ENCODE measurements at places on chromosomes 16 and 17.

DNA sequence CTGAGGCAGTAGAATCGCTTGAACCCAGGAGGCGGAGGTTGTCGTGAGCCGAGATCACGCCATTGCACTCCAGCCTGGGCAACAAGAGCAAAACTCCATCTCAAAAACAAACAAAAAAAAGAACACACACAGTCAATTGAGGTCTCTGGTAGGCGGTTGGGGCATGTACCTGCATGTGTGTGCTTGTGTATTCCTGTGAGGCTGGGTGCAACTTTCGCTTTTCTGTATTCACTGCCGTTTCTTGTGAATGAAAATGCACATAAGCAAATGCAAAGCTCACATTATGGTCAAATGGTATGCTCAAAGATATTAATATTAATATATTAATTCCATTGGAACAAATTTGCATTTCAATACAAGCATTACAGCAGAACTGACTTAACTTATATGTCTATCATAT lies 20.9 kb downstream of the HS3ST3A1 start:
- no peak for DNase-seq

DNA sequence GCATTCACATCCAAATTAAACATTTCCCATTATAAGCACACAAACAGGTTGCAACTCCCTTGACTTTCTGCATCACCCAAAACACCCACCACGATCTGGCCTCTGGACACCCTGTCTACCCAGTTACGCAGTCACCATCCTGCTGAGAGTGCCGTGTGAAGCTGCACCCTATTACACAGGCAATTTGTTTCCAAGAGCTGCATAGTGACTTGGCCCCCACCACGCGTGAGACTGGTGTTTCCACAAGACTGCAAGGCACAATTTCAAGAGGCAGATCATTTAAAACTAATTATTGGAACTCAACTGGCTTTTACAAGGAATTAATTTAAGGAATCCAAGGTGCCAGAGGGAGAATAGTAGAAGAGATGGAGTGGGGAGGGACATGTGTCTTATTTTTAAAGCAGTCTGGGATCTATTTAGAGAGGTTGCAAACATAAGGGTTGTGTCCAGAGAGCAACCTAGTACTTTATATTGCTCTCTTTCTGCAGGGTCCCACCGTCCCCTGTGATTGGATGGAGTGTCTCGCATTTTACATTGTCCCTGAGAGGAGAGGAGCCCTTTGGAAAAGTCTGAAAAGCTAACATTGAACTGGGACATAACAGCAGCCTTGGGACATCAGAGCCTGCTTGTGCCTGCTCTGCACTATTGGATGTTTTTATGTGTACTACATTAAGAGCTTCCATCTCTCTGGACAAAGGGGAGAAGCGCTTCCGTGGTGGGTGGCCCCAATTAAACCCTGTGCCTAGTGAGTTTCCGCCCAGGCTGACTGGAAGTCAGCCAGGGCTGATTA lies 8.7 kb upstream of the ADAMTS18 start:
- DNase-seq, result no peak

GRCh38 chr17:17104494-17104893 lies 62.2 kb downstream of the MPRIP start:
- no peak for DNase-seq

DNA sequence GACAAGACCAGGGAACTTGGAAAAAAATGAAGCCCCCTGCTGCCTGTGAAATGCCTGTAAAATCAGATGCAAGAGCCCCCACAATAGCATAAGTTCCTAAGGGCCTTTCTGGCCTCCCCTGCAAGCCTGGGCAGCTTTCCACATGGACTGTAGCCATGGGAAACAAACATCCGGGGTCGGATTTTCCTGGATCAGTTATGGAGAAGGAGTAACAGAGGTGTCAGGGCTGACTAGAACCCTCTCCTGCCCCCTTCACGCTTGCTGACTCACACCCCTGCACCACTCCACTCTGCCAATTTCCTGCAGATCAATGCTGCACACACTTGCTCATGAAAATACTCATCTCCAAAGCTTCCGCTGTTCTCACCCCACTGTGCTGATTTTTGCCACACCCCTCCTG lies 258.6 kb downstream of the CBLN1 start:
- peak; percentile 39 for DNase-seq

- DNase-seq, result no peak
These were observed 18.1 kb upstream of the LCMT1 start for GRCh38 chr16:25093208-25094061.

GRCh38 chr16:9300252-9300651 lies 208.8 kb downstream of the HAPSTR1 start:
- no peak for DNase-seq

DNA sequence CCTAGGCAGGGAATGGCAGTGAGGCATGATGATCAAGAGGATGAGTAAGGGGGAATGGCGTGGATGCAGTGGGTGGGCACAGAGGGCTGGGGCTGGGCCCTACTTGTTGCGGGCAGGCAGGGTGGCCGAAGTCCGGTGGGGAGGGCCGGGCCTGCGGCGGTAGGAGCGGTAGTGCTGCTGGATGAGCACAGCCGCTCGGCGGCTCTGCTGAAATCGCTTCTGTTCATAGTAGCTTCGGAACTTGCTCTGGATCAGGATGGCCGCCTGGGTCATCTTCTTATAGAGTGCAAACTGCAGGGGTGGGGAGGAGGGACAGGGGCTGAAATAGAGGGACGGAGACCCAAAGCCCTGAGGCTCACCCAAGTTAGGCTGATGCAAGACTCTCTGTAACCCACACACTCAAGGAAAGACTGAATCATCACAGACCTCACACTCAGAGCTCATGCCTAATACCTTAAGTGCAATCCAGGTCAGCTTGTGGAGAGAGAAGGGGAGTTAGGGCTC lies 1.5 kb upstream of the SPAG7 start:
- peak; percentile 95 for DNase-seq

- DNase-seq, result no peak
These were observed 142.3 kb downstream of the RGS9 start for GRCh38 chr17:65279456-65279855.

DNA sequence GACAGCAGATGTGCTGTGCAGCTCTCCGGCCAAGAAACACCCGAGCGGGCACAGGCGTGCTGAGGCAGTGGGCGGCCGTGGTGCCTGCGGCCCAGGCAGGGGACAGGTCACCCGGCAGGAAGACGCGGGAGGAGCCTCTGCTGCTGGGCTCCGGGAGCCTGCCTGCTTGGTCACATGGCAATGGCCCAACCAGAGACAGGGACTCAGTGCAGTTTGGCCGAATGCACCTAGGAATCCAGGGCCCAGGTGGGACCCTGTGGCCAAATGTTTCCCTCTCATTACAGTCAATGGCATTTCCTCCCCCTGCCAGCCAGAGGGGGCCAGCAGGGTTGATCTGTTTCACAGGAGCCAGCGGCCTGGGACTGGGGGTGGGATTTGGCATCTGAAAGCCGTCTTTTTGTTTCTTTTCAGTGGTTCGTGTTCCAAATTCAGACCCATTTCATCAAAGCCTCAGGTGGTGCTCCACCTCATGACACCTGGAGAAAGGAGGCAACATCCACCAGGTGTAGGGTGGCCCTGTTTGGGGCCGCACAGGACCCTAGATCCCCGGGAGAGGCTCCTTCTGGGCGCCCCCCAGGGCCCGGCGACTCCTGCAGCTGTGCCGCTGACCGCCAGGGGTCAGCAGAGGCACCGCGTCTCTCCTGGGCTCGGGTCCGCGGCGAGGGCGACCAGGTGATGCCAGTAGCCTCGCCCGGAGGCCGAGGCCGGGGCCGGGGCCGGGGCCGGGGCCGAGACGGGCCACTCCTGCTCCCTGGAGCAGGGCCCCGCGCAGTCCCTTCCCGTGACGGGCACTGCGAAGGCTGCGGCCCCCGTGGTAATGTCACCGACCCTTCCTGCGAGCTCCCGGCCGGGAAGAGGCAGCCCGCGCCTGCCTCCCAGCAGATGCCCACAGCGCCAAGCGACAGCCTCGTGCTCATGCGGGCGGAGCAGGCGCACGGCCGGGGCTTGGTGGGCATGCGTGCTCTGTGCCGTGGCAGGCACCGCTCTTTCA lies 118.5 kb downstream of the C16orf78 start:
- DNase-seq, result no peak

- no peak for DNase-seq
These were observed 51.2 kb upstream of the TOB1 start for GRCh38 chr17:50917418-50917743.

DNA sequence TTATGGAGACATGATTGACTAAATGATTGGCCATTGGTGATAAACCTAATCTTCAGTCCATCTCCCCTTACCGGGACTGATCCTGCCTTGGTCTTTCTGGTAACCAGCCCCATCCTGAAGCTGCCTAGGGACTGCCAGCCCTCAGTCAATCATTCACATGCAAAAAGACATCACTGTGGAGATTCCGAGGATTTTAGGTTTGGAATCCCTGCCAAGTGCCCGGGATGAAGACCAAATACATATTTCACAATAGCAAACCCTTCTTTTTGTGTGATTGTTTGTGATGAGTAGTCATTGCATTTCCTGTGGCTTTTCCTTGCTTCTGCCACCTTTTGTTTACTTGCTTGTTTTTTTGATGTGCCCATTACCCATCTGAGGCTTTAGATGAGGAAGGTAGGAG lies 44.0 kb downstream of the EPN2 start:
- DNase-seq, result no peak

- no peak for DNase-seq
These were observed 47.3 kb downstream of the MIS12 start for GRCh38 chr17:5533486-5534315.

- DNase-seq, result no peak
These were observed 171.0 kb downstream of the ZFHX3 start for GRCh38 chr16:72876981-72877373.

DNA sequence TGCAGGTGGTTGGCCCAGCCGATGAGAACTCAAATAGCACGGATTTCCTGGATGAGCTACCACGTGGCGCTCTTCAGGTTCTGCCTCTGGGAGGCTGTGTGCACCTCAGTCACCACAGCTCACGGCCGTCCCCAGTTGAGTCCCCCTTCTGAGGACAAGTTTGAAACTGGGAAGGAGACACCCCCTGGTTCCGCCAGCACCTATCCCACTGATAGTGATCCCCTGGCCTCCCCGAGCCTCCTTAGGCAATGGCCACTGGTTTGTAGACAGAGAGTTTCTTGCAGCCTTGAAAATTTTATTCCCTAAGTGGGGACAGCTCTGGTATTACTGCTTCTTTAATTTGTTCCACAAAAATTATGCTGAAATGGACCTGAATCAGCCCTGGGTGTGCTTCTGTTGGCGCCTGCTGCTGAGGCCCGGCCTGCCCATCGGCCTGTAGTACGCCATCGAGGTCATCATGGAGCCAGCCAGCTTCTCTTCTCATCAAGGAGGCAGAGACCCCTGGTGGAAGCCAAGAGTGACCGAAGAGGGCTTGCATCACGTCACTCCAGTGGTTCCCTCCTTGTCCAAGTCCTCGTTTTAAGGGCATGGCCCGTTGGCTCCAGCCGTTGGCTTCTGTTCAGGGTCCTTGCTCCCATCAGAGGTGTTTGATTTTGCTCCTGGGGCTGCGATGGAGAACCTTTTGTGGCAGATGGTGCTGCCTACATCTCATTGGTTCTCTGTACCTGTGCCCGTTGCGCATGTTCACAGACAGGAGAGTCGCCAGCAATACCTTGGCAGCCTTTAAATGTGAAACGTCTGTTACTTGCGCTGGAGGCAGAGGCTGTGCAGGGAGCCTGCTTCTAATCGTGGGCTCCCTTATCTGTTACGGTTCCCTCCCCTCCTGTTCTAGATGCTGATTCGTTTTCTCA lies 9.3 kb downstream of the SMCR8 start:
- no peak for DNase-seq

GRCh38 chr17:17264430-17264829 lies 16.6 kb downstream of the COPS3 start:
- no peak for DNase-seq

- DNase-seq, result no peak
These were observed 101.1 kb downstream of the USP31 start for GRCh38 chr16:23048164-23048563.

DNA sequence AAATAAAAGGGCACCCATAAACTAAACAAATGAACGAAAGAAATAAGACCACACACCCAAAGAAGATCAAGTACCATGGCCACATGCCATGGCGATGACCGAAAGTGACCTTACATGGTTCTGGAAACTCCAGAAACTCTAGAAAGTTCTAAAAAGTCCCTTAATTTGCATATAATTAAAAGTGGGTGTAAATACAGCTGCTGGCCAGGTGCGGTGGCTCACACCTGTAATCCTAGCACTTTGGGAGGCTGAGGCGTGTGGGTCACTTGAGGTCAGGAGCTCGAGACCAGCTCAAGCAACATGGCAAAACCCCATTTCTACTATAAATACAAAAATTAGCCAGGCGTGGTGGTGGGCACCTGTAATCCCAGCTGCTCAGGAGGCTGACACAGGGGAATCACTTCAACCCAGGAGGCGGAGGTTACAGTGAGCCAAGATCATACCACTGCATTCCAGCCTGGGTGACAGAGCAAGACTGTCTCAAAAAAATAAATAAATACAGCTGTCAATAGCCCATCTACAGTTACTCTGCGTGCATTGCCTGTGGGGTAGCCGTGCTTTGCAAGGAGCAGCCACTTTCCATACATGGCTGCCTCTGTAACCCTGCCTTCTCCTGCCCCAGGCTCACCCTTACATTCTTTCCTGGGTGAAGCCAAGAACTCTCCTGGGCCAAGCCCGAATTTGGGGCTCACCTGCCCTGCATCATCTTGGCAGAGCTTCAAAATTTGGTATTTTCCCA lies 7.2 kb upstream of the ZNF778 start:
- no peak for DNase-seq

- no peak for DNase-seq
These were observed 107.1 kb downstream of the RAP1GAP2 start for GRCh38 chr17:2903193-2903974.

DNA sequence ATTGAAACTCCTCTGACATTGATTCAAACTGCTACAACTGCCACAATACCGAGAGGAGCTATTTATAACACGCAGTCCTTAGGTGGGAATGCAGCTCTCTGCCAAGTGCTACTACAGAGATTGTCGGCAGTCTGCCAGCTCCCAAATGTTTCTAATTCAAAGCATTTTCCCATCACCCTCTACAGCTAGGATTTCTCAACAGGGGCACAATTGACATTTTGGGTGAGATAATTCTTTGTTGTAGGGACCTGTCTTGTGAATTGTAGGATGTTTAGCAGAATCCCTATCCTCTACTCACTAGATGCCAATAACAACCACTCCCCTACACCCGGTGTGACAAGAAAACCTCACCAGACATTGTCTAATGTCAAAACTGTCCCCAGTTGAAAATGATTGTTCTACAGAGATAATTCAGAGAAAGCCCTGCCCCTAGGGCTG lies 7.8 kb upstream of the N4BP1 start:
- peak; percentile 63 for DNase-seq

GRCh38 chr16:28140788-28141618 lies 70.8 kb downstream of the XPO6 start:
- DNase-seq, result no peak

GRCh38 chr16:64144617-64145016 lies 977.2 kb downstream of the CDH11 start:
- no peak for DNase-seq

GRCh38 chr17:13352747-13353415 lies 248.8 kb downstream of the HS3ST3A1 start:
- no peak for DNase-seq

GRCh38 chr17:48577946-48578615 lies at the start of gene HOXB4:
Gene HOXB4 (minus strand): TSS chr17:48578350. CDS start chr17:48578319, 31 bp downstream.
- DNase-seq, result peak; percentile 88
